AG04449 (cell line): ENCODE measurements at places on chromosomes 2 and 18.
A peak's percentile ranks its signal among the peaks of the same experiment; 100 is the strongest.

DNA sequence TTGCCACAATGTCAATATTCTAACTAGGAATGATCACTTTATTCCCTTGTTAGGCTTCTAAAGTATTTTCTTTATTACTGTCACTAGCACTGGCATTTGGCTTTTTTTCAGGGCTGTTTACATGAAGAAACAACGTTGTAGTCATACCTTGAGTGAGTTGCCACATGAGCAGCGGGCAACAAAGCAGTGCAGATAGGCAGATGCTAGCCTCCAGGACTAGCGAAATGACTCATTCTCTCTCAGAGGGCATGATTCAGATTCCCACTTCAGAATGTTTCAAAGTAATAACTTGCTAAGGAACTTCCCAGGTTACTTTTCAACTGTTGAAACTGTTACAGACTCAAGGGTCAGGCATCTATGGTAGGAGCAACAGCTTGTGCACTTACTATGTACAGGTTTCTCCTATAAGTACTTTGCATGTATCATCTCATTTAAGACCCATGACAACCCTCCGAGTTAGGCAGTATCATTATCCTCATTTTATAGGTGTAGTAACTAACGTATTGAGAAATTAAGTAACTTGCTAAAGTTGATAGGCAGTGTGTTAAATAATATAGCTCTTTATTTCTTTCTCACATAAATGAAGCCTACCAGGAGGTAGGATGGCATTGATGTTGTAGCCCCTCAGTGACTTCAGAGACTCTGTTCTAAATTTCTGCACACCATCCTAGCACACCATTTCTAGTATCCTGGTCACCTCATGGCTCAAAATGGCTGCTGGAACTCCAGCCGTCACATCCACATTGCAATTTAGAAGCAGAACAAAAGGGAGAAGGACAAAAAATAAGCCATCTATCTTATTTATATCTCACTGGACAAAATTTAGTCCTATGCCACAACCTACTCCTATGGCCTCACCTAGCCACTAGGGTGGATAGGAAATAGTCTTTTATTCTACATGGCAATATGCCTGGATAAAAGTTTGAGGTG is 83.3 kb downstream of the ICOS start:
- no peak for DNase-seq

DNA sequence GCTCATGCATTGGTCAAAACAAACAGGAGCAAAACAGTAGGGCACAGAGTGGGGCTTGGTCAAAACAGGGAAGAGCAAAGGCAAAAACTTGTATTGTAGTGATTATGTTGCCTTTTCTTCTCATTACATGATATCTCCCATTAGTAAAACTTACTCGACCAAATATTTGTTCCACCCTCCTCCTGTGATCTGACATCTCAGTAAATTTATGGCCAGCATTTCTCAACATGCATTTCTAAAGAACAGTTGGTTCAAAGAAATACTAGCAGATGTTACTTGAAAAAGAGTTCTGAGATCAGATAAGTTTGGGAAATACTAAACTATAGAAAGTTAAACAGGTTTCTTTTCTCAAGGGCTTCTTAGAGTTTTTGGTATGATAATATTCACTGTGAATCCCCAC is 423.1 kb downstream of the FIGN start:
- DNase-seq = no peak

GRCh38 chr2:212311807-212312404 is 226.7 kb downstream of the ERBB4 start:
- DNase-seq = no peak

GRCh38 chr2:96985181-96985945 is 1.0 kb downstream of the FAM178B start:
- DNase-seq = no peak

DNA sequence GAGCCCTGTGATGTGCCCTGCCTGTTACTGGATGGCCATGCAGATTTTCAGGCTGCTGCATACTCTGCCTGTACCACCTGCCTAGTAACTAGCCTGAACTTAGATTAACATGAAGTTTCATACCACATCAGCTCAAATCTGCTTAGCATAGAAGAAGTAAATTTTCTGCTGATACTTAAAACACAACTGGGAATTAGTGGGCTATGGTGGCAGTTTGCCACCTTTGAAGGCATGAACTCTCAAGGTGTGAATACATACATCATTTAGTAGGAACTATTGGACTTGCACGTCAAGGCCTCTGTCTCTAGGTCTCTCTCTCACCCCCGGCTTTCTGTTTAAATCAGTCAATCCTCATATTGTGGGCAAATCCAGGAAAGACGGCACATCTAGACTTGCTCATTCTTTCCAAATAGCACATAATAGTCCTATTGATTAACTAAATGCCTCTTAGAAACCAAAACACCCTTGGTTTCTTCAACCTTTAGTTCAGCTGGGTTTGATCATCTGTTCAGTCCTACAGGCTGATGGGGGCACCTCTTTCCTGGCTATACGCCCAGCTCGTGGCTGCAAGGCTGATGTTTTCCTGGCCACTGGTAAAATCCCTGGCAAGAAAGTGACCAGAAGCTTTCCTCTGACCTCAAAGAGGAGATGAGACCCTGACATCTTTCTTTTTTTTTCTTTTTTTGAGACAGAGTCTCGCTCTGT is 58.4 kb downstream of the ALPK2 start:
- no peak for DNase-seq

GRCh38 chr2:175371378-175371777 is 189.9 kb upstream of the ATP5MC3 start:
- no peak for DNase-seq

DNA sequence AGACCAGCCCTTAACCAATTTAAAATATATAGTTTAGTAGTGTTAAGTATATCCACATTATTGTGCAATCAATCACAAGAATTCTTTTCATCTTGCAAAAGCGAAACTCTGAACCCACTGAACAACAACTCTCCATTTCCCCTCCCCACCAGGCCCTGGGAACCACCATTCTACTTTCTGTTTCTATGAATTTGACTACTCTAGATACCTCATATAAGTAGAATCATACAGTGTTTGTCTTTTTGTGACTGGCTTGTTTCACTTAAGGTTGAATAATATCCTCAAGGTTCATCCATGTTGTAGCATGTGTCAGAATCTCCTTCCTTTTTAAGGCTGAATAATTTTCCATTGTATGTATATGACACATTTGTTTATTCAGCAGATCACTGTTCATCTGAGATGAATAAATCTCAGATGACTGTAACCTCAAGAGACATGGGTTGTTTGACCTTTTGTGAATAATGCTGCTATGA is 8.1 kb upstream of the SOS1 start:
- no peak for DNase-seq

GRCh38 chr2:122927197-122927596 is 1097.9 kb upstream of the CNTNAP5 start:
- DNase-seq = no peak

GRCh38 chr2:148585696-148586095 is 58.9 kb upstream of the EPC2 start:
- DNase-seq = no peak

DNA sequence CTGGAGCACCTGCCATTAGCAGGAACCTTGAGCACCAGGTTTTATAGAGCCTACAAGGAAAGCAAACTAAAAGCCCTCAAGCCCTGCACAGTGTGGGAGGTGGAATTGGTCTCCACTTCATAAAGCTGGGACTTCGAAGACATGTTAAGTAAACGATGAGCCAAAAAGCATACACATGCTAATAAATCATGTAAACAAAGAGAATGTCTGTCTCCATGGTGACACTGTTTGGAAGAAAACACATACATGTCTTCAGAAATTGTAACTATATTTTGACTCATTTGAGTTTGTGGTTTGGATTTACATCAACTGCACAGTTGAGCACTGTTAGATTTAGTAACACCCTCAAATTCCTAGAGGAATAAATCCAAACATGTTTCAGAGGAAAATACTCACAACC is 978.5 kb upstream of the LRRTM1 start:
- DNase-seq = no peak

- DNase-seq = no peak
Observed at GRCh38 chr2:133500917-133501316, 67.3 kb downstream of the NCKAP5 start.

- DNase-seq = no peak
Observed at GRCh38 chr18:2420367-2420766, 150.9 kb downstream of the METTL4 start.

- DNase-seq = no peak
Observed at GRCh38 chr2:75494137-75494769, 66.5 kb downstream of the EVA1A start.

- DNase-seq = no peak
Observed at GRCh38 chr2:174328961-174329715, 5.6 kb upstream of the SP9 start.

GRCh38 chr2:217622205-217623060 is 380.4 kb downstream of the TNS1 start:
- peak; percentile 51 for DNase-seq

GRCh38 chr2:185381631-185382030 is 357.0 kb upstream of the FSIP2 start:
- DNase-seq = no peak

DNA sequence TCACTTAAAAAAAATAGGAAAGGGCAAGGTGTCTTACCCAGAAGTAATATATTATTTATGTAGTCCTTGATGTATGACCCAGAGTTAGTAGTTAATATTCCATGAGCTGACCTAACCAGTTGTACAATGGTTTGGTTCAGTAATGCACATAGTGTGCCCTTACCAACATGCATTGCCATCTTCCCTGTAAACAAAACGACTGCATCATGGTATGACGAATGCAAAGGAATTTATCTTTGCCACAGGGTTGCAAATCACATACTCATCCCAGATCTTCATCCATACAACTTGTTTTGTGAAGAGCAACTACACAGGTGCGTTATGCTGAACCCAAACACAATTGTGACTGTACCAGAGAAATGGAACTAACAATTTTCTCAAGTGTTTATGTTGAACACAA is 68.9 kb upstream of the ZSWIM2 start:
- no peak for DNase-seq

- no peak for DNase-seq
Observed at GRCh38 chr2:12897181-12897580, 180.4 kb downstream of the TRIB2 start.

DNA sequence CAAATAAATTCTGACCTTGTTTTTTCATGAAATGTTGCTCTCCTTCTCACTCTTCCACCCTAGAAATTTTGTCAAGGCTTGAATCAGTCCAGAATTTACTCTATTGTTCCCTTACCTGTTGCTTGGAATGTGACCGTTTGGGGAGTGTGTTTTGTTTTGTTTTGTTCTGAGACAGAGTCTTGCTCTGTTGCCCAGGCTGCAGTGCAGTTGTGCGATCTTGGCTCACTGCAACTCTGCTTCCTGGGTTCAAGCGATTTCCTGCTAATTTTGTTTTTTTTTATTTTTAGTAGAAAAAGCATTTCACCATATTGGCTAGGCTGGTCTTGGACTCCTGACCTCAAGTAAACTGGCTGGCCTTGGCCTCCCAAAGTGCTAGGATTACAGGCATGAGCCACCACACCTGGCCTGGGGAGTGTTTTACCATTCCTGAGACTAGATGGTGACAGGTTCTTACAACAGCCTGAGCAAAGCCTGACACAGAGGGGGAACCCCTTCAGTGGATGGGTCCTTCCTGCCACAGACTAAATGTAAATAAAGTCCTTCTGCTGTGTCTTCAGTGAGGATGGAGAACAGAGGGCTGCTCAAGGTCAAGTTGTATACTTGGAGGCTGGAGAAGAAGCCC is 52.0 kb downstream of the HAUS1 start:
- DNase-seq = no peak

DNA sequence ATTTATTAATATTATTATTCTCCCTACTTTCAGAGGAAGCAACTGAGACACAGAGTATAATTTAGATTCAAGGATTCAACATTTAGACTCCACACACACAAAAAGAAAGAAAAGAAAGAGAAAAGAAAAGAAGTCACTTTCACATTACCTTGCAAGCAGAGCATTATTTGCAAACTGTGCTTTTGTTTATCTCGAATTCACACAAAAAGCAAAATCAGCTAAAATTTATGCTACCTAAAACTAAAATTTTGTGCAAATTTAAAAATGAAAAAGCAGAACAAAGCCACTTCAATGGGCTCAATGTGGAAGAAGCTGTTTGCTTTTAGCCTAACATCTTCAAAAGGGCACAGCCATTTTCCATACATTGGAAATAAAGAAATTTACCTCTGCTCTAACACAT is 1282.7 kb upstream of the GYPC start:
- no peak for DNase-seq

DNA sequence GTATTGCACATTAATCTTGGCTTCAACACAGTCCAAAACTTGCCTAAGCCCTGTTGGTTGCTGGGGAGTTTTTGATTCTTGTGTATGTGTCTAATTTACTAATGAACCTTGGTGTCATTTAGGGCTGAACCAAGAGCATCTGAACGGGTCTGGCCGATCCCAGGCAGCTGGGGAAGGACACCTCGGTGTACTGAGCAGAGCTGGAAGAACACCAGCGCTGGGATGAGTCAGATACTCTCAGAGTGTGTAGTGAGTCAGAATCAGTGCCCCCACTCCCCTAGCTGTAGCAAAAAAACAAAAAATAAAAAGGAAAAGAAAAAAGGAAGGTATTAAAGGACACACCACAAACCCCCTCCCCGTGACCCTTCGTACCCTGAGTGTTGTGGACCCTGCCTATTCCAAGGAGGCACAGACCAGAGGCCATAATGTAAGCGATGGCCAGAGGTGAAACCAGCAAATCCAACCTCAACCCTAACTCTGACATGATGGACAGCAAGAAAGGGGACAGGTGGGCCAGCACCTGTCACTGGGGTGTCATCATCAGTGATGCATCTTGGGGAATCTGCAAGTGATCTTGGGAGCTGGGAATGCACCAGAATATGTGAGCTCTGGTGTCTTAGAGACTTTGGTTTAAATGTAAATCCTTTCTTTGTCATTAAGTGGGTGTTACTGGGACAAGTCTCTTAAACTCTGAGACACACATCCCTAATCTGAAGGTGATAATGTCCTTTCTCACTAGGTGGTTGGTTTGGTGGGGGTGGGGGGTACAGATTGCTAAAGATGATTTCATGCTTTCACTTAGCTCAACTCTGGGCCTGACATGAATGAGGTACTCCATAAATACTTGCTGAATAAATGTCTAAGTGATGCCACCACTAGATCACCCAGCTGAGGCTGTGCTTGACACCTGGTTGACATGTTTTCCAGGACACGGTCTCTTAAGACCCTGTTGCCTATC is 34.2 kb upstream of the NCOA1 start:
- DNase-seq = no peak

- DNase-seq = no peak
Observed at GRCh38 chr2:99444222-99444621, 45.6 kb downstream of the REV1 start.

DNA sequence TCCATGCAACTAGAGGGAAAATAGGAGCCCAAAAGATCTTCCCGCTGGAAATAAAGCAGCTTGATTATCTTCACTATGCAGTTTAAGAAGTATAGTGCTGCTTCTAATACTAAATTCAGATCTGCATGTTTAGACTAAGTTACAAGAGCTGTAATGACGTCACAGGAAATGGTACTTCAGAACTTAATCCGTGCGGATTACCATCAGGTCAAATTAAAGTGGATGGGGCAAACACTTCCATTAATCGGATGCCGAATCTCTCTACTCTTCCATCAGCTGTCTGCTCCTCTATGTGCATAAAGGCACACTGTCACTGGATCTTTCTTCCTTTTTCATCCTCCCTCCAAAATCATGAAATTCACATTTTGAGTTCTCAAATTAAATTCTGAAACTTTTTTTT is 52.6 kb downstream of the TRAPPC12 start:
- no peak for DNase-seq

GRCh38 chr2:147467441-147467840 is 377.4 kb upstream of the ACVR2A start:
- DNase-seq = no peak

GRCh38 chr2:88832311-88832991 is 141.0 kb downstream of the RPIA start:
- DNase-seq = no peak

- peak; percentile 14 for DNase-seq
Observed at GRCh38 chr2:63425606-63426005, 162.7 kb downstream of the WDPCP start.

- no peak for DNase-seq
Observed at GRCh38 chr2:70258532-70258875, 567 bp downstream of the PCYOX1 start.
